ENCODE measurements at places on chromosomes 3 and 15. TPM values are rescaled to one million over a fixed set of nuclear protein-coding genes. Genes with fewer than 3 reads are reported as not detected.

The CTXN2 gene
- not detected for polyA plus RNA-seq

The PLA2G4E gene
- polyA plus RNA-seq = not detected

The GOLGA8R gene
- 3.1 TPM for polyA plus RNA-seq

The FYTTD1 gene
- 85.0 TPM for polyA plus RNA-seq

The CHST14 gene
- 41.1 TPM for polyA plus RNA-seq

- no peak for DNase-seq
Measured at GRCh38 chr15:101611580-101612299, 40.4 kb downstream of the TM2D3 start.

- DNase-seq = no peak
Measured at GRCh38 chr15:80228959-80229610, 22.9 kb downstream of the CTXND1 start.

- DNase-seq = no peak
Measured at GRCh38 chr3:107938143-107938542, 152.7 kb downstream of the CD47 start.

DNA sequence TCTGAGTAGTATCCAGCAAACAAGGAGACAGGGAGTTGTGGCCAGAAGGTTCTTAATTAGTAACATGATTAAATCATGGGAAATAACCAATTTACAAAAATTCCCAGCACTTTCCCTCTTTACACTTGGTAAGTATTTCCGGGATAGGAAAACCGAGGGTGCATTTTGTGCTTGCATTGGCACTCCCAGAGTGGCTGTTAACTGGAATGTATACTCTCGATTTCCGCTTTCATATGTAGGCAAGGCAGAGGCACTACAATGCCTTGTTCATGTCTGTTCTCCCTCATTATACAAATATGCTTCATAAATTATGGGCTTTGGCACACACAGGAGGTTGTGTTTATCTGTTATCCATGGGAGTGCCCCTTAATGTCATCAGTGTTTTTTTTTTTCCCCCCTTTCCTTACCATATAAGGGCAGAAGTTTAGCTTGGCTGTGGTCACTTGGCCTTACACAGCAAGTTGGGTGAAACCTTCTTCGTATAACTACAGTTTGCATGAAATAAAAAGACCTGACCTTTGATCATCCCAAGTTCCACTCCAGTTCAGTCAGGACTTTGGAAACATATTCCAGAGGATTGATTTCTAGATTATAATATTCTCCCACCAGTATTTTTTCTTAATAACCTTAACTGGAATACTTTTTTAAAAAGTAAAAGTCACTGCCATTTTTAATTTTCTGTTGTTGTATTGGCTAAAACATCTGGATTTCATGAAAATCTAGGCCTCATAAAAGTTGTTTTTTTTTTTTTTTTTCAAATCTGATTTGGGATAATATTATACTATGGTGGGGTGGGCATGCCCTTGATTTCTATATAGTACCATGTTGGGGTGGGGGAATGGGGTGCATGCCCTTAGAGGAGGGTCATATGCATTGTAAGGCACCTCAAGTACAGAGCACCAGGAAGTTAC is 8.9 kb downstream of the TPM1 start:
- no peak for DNase-seq

DNA sequence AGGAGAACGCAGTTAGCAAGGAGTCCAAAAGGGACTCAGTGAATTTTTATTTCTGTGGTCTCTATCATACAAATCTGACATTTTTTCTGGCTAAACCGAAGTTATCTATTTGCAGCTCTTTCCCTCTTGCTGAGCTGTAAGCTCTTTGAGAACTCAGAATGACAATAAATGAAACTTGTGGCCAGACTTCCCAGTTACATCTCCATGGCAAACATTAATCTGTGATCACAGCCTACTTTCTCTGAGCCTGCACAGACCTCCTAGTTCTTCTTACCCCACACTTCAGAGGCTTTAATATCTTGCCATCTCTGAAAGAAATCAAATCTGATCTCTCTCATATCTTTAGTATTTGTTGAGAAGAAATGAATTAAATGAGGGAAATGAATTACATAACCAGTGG is 58.0 kb downstream of the PLD1 start:
- DNase-seq = no peak

- no peak for DNase-seq
Measured at GRCh38 chr3:31105438-31106077, 211.1 kb upstream of the GADL1 start.

GRCh38 chr15:54046093-54046492 is 67.9 kb downstream of the UNC13C start:
- no peak for DNase-seq

GRCh38 chr3:143847787-143848631 is at the start of gene SLC9A9:
Gene SLC9A9 (minus strand): TSS chr3:143848468. CDS start chr3:143848322, 146 bp downstream.
- no peak for DNase-seq

DNA sequence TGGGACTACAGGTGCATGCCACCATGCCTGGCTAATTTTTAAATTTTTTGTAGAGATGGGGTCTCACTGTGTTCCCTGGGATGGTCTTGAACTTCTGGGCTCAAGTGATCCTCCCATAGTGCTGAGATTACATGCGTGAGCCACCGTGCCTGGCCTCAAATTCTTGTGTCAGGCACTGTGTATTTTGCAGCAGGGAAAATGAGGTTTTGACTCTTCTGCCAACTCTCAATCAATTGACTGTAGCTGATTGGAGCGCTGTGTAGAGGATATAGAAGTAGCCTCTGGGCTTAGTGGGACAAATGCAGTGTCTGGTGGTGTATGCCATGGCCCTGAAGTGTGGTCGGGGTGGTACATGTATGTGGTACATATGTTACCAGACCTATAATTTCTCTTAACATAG is 152.3 kb downstream of the FNDC3B start:
- no peak for DNase-seq

- DNase-seq = no peak
Measured at GRCh38 chr3:2599471-2599870, 500.8 kb downstream of the CNTN4 start.

- no peak for DNase-seq
Measured at GRCh38 chr15:82858932-82859331, 49.5 kb downstream of the WHAMM start.

DNA sequence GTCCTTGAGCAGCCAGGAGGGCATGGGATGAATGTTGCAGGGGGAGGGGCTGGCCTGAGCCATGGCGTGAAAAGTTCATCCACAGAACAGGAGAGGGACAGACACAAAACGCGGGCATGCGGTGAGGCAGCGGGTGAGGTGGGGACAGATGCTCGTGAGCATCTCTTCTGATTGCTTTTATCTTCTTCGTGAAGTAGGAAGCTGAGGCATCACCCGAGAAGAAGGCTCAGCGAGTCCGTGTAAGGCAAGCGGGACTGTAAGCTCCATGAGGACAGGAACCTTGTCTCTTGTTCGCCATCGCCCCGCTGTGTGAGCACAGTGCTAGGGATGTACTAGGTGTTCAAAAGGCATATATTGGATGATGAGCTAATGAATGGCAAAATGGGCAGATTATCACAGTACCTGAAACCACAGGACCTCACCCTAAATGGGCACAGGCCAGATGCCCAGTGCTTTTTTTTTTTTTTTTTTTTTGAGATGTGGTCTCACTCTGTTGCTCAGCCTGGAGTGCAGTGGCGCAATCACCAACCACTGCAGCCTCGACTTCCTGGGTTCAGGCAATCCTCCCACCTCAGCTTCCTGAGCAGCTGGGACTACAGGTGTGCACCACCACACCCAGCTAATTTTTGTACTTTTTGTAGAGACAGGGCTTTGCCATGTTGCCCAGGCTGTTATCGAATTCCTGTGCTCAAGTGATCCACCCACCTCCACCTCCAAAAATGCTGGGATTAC is 46.8 kb downstream of the CPN2 start:
- DNase-seq = no peak

DNA sequence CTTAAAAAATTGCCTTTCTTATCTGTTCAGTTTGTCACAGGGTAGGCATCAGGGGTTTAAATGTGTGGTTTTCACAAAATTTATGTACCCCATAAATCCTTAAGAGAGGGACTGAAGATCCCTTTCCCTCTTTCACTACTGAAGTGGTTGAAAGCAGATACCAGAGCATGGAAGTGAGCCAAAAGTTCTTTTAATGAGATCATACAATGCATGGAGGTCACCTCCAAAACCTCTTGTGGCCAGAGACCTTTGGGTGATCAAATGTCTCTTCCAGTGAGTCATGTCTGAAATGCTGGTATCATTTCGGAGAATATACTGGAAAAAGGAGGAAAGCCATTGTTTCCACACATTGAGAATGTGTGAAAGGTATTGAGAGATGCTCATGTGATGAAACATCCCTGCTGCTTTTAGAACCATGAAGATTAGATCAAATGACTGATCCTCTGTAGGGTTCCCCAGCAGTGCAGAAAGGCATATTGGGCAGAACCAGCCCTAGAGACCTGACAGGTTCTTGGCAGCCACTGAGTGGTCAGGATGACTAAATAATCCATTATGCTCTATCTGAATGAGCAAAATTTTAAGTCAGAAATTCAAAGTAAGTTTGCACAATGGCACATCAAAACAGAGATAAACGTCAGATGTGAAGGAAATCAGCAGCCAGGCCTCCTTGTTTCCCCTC is 165.8 kb upstream of the SLC2A2 start:
- DNase-seq = no peak
